ENCODE measurements at places on chromosomes 5 and 9.
A peak's percentile ranks its signal among the peaks of the same experiment; 100 is the strongest.

DNA sequence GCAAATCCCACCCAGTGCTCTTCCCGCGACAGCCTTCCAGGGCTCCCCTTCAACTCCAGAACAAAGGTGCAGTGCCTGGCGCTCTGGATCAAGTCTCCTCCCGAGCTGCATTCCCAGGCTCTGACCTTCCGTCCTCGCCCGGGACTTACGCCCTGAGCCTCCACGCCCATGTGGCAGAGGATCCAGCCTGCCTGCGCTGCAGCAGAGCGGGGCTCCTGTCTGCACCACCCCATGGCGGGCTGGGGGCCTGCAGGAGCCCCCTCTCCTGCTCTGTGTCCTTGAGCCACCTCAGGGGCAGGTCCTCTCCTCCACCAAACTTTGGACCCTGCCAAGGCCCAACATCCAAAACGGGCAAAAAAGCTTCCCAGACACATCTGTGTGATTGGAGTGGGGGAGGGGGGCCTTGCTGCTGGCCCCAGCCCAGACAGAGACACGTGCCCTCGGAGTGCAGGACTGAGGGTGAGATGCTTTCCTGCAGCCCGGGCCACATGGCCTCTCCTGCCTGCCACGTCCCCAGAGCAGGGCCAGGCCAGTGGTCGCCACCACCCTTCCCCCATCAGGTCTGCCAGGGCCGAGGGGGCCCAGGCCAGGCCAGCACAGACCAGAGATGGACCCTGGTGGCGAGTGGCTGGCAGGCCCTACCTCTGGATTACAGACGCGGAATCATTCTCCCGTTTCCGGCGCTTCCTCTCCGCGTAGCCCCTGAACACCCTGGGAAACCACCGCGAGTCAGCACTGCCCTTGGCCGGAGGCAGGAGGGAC is 4.4 kb downstream of the NSMF start:
- no peaks in the 10 kb centered on the region for H3K27me3 ChIP-seq
- H3K27ac ChIP-seq = peak overlapping the region; percentile 44
- DNase-seq = no peak
- peak overlapping the region; percentile 54 for H3K4me3 ChIP-seq
- peaks cover 29% of the 10 kb centered on the region for H3K4me1 ChIP-seq
- peaks cover 6% of the 10 kb centered on the region for H3K36me3 ChIP-seq

DNA sequence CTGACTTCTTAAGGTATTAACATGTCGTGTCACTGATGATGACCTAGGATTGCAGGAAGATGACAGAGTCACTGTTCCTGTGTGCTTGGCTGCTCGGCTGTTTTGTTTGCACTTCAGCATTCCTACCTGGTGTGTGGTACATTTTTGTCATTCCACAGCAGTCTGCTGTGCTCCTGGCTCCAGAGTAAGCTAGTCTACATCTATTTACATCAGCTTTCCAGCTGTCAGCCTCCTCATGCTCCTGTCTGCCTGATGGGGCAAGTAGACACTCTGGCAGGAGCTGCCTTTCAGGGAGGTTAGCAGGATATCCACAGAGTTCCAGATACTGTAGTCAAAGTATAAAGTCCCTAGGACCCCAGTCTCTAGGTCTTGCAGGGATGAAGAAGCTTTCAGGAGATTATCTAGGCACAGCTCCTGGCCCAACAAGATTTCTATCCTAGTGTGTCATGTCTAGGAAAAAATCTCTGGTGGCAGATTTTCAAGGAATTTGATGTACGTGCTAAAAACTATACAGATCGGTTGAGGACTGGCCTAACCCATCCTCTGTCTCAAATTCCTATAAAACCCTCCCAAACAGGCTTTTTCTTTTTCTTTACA is 28.4 kb downstream of the RUSC2 start:
- H3K4me3 ChIP-seq = no peak overlapping the region
- DNase-seq = no peak
- no peaks in the 10 kb centered on the region for H3K27me3 ChIP-seq
- no peaks in the 10 kb centered on the region for H3K4me1 ChIP-seq
- no peaks in the 10 kb centered on the region for H3K36me3 ChIP-seq

GRCh38 chr5:135648116-135648515 is 69.3 kb upstream of the CXCL14 start:
- H3K4me1 ChIP-seq = no peaks in the 10 kb centered on the region
- DNase-seq = no peak
- H3K27ac ChIP-seq = no peak overlapping the region
- H3K36me3 ChIP-seq = no peaks in the 10 kb centered on the region

DNA sequence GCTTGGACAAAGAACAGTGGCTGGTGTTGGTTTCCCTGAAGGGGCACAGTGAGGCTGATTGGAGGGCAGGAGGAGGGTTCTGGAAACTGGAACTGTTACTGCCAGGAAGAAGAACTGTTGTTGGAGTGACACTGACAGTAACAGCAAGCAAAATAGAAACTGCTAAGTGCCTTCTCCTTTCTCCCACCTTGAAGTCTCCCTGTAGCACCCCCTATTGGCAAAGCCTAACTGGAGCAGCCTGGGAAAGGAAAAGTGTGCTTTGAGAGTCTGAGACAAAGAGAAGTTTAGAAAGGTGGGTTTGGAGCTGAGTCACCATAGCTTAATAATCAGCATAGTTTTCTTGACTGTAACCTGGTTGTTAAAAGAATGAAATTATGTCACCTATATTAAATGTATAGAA is 2.5 kb upstream of the TMEM174 start:
- DNase-seq = peak; percentile 22
- no peak overlapping the region for H3K4me3 ChIP-seq
- H3K27me3 ChIP-seq = peaks cover 76% of the 10 kb centered on the region
- no peaks in the 10 kb centered on the region for H3K36me3 ChIP-seq
- no peak overlapping the region for H3K27ac ChIP-seq

DNA sequence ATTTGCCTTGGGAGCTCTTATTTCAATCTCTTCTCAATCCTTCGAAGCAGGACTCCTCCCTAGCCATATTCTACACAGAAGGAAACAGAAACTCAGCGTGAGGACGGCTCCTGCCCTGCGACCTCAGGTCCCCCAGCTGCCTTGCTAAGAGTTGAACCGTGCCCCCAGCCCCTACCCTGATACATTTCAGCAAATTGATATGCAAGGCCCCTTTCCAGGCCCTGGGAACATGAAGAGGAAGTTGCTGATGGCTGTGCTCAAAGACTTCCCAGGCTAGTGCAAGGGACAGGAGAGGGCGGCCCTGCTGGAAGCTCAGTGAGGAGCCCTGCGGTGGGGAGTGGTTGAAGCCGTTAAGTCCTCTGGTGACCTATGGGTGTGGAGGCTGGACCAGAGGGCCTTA is 41.5 kb downstream of the BOD1 start:
- H3K4me1 ChIP-seq = no peaks in the 10 kb centered on the region
- no peak for DNase-seq
- H3K4me3 ChIP-seq = no peak overlapping the region
- no peak overlapping the region for H3K27ac ChIP-seq

All from activated CD4-positive, alpha-beta memory T cell treated with anti-CD3 and anti-CD28 coated beads, Interleukin-2, amount 10 ng/mL, durations not matched to agents 7 days and 5 days (primary cell).